GF-D8 (cell line): ENCODE measurements at places on chromosomes 3 and 15.

- no peak for DNase-seq
Observed at GRCh38 chr3:114892880-114893279, 254.2 kb downstream of the ZBTB20 start.

GRCh38 chr3:53773611-53774368 is 72.4 kb downstream of the CHDH start:
- DNase-seq, result no peak

GRCh38 chr3:58001979-58002378 is 6.2 kb upstream of the FLNB start:
- DNase-seq, result no peak

DNA sequence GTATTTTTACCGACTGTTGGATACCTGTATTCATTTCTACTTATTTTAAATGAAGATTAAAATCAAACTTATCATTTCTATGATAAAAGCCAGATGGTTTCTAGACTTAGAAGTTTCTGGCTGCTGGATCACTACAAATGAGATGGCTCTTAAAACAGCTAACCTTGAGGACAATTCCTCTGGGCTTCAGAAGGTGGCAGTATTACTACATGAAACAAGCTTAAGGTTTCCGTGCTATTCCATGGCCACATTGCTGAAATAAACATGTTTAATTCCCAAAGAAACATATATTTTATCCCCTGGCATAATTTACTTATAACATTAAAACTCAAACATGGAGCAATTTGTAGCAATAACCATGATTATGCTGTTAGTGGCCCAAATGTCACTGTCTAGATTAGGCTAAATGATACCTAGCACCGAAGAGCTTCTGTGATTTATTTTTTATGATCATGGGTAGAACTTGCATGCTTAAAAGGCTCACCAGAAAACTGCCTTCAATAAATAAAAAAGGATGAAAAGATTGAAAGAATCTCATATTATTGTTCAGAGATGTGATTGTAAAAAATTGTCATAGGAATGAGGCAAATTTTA is 204.0 kb upstream of the NANOGP8 start:
- no peak for DNase-seq

DNA sequence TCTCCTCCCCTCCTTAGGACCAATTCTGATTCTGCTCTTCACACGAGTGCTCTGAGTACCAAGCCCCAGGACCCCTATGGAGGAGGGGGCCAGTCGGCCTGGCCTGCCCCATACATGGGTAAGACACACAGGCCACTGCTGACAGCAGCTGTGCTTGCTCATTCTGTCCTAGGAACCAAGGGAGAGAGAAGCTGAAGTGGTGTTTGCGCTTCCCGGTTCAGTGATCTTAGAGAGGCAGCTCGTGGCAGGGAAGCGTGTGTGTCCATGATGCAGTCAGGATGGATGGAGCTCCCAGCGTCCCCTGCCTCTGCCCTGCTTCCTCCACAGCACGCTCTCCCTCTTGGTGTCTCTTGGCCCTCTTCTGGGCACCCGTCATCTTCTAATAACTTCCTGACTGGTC is 77.6 kb downstream of the CRTC3 start:
- DNase-seq, result no peak

- no peak for DNase-seq
Observed at GRCh38 chr15:88708655-88709054, 69.8 kb downstream of the ISG20 start.

DNA sequence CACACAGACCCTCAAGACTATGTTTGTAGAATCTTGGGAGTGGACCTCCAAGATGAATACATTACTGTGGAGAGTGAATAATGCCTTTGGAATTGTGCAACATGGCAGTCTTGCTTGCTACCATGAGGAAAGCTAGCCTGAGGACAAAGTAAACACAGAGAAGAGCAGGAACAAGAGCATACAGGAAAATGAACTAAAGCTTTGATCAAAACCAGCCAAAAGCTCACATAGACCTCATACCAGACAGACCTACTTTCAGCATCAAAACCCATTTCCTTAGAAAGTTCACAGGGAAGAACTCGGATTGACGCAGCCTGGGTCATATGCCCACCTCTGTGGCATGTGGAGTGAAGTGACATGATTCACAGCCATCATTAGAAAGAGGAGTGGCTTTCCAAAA is 3.3 kb upstream of the RAB8B start:
- DNase-seq, result no peak

- DNase-seq, result no peak
Observed at GRCh38 chr3:122078235-122078935, 23.2 kb downstream of the CD86 start.

DNA sequence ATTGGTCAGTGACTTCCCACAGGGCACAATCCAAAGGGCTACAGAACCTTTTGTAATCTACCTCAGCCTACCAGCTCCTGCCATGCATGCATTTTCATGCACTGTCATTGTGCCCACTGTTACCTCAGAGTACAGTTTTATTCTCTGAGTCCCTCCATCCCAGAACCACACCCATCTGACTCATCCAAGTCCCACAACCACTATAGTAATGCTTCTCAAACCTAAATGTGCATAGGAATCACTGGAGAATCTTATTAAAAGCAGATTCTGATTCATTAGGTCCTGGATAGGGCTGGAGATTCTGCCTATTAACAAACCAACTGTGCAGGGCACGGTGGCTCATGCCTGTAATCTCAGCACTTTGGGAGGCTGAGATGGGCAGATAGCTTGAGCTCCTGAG is 3.7 kb upstream of the B3GALNT1 start:
- DNase-seq, result no peak

DNA sequence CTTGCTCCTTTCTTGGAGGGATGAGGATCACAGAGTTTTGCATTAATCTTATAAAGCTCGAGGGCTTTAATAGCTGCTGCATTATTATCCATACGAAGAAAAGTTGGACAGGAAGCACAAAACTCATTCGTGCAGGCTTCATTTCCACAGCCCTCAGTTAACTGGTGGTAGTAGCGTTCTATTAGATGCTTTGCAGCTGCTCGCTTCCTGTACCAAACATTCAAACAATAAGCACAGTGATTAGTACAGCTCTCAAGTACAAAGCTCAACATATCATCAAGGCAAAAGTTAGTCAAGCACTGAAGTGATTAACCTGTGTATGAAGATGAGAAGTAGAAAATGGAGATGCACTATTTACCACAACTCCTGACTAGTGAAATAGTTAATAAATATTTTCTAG is 63.3 kb downstream of the UBE3A start:
- no peak for DNase-seq

DNA sequence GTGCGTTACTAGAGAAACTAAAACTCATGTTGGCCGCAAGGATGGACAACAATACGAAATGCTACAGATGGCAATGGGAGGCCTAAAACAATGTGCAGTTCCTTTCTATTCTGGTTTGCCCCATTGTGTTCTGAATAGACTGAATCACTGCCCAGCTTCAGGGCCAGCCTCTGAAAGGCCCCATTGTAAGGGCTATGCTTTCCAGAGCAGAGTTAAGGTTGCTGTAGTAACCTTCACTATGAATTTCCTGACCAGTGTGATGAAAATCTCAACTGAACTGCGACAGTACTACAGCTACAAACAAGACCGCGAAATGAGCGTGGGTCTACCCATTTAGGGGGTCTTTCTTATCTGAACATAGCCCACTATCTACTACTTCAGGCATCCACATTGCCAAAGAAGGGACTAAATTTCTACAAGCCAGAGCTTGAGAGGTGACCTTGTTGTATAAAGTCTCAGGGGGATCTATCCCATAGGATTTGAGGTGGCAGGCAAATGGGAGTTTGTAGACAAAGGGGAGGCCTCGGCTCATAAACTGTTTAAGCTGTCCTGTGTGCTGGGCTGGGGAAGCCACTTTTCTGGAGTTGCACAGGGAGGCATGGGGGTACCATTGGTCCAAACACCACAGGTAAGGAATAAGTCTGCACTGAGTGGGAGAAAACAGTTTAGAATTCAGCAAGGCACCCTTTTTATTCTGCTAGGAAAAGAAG is 80.1 kb downstream of the MYO1E start:
- no peak for DNase-seq

DNA sequence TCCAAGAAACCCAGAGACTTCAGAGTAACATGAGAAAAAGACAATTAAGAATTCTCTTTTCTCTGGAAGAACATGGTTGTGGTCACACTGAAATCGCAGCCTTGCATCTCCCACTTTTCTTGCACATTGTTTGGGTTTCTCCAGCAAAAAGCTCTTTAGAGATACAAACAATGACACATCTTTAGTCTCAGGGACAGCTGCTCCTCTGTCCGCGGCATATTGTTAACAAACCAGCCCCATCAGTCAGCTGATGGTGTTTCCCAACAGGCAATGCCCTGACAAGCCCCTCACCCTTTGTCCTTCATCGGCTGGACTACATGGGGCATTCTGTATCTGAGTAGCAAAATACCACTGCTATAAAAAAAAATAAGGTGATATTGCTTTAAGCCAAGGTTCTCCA is 53.4 kb downstream of the UMPS start:
- DNase-seq, result no peak

- DNase-seq, result no peak
Observed at GRCh38 chr3:134446800-134447199, 39.0 kb downstream of the ANAPC13 start.

DNA sequence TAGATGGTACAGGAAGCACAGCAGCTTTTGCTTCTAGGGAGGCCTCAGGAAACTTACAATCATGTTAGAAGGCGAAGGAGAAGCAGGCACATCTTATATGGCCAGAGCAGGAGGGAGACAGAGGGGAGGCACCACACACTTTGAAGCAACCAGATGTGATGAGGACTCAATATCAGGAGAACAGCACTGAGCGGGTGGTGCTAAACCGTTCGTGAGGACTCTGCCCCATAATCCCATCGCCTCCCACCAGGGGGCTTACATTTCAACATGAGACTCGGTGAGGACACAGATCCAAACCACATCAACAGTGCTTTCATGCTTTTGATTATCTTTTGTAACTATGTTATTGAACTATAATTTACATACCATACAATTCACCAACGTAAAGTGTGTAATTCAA is 7.6 kb upstream of the TMEM44 start:
- DNase-seq, result no peak

DNA sequence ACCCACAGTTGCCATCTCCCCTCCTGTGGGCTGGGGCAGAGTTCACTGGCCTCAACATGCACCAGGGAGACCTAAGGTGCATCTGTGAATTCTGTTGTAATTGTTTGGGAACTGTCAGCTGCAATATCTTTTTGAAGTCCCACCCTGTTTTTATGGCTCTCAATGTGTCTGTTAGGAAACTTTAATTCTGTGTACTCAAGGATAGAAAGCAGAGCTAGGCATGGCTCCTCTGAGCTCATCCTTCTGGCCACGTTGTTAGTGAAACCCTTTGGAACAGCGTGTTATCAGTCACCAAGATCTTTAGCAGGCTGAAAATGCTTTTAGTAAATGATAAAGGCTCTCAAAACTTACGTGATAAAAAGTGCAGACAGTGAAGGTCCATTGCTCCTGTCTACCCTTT is 33.6 kb upstream of the MTMR10 start:
- no peak for DNase-seq

DNA sequence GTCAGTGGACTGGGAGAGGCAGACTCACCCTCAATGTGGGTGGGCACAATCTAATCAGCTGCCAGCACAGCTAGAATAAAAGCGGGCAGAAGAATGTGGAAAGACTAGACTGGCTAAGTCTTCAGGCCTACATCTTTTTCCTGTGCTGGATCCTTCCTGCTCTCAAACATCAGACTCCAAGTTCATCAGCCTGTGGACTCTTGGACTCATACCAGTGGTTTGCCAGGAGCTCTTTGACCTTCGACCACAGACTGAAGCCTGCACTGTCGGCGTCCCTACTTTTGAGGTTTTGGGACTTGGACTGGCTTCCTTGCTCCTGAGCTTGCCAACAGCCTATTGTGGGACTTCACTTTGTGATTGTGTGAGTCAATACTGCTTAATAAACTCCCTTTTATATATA is 68.0 kb downstream of the CNTN3 start:
- DNase-seq, result no peak

DNA sequence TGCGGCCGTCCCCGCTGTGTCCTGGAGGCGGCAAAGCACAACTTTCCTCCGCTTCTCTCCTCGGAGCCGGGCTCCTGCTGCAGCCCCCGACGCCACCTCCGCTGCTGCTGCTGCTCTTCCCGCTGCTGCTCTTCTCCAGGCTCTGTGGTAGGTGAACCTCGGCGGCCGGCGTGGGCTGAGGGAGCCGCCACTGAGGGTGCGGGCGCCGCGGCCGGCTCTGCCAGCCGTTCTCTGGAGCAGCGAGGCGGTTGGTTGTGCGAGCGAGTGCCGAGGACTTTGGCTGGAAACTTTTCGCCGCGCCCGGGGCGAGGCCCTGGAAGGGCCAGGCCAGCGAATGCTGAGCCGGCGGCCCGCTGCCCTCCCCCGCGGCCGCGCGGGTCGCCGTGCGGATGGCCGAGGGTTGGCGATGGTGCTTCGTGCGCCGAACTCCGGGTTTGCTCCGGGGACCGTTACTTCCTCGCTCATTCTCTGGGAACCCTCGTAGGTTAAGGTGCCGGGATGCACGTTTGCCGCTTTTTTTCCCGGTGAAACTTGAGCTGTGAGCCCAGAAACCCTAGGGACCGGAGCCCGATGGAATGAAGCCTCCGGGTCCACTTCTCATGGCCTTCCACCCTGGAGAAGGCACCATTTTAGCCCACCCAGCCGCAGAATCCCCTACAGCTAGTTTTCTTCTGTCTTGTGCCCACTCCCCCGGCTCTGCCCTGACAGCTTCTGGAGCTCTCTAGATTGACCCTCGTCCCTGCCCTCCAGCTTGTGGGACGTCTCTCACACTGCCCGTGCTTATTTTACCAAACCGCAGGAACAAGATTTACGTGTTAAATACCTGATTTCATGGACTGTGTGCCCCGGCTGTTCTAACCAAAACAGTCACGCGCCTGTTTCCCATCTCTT is 660 bp downstream of the NECTIN3 start:
- DNase-seq, result no peak
